IMR-90 (cell line): ENCODE measurements at places on chromosomes 2 and 18. TPM values are rescaled to one million over a fixed set of nuclear protein-coding genes. Genes with fewer than 3 reads are reported as not detected.

DNA sequence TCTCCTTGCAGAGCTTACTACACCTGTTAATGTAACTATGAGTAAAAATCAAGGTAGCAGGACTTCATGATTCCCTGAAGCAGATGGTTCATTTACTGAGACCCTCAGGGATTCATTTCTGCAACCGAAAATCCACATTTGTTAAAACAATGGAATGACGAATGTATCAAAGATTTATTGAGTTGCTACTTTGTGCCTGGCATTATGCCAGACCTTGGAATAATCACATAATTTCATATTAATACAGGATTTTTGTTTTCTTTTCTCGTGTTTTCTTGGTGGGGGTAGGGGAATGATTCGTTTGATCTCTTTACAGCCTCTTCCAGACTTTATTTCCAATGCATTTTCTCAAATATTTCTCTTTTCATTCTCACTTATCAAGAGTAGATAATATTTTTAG, 8.9 kb upstream of the KIF5C start:
- DNase-seq, result no peak

DNA sequence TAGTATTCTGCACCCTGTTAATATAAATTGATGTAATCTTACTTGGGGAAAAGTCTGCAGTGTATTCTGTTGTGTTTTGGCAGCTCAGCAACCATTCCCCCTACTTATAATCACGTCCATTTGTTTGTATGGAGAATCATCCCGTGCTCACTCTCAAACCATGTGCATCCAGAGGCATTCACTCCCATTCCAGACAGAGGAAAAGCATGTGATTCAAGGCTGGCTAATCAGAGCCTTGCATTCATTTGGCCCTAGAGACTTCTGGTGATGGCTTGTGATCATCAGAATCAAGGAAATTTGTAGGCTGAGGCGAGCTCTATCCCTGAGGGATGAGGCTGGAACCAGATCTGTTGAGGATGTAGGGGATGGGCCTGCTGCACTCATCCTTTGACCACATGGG, 5.1 kb upstream of the WIPF1 start:
- DNase-seq, result no peak

GRCh38 chr2:209694748-209695147, 76.9 kb upstream of the UNC80 start:
- no peak for DNase-seq

TRIM54 gene
- under 0.01 TPM in 1 of 2 replicates, not detected in the other for total RNA-seq

COL3A1 gene
- 408 and 411 TPM in 2 replicates for total RNA-seq

DNA sequence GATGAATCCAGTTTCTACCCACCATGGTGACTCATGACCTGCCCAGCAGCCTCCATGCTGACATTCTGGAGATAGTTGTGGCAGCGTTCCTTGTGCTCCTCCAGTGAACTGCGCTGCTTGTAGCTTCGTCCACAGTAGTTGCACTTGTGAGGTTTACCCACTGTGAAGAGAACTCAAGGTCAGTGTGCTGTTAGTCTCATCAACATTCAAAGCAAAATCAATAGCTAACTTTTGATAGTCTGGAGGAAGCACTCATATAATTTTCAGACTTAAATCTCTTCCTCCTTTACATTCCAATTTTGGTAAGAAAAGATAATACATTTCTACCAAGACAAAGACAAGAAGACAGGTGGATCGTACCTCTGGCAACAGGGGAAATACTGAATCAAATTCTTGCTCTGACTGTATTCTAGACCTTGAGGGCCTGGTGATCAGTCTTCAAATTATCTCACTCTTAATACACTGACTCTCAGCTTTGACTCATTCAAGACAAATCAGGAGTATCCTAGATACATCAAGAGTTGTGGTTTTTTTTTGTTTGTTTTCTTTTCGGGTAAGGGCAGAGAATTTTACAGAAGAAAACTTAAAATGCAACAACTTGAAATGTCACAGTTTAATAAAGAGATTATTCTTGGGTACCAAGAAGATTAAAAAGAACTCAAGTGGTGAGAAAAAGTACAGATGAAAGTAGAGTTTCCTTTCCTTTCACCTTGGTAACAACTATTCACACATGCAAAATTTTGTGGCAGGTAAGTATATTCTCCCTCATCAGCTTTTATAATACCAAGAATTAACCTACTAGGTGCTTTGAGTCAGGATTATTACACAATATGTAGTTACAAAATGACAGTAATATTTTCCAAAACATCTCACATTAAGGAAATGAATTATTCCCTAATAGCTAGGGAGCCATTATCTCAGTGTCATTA, 129.2 kb downstream of the IKZF2 start:
- peak; percentile 75 for DNase-seq

DNA sequence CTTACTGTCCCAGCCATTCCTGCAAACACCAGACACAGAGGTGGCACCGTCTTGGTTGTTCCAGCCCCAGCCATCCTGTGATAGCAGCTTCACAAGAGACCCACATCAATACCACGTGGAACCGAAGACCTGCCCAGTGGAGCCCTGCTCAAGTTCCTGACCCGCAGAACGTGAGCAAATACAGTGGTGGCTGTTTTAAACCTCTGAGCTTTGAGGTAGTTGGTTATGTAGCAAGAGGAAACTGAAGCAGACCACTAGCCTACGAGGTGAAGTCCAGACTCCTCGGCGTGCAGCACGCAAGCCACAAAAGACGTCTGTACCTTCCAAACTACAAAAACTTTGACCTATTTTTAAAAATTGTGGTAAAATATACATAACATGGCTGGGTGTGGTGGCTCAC, 96.1 kb upstream of the ODC1 start:
- DNase-seq, result no peak

ABCG8 gene
- not detected in 2 replicates for total RNA-seq

IL36G gene
- total RNA-seq, result not detected in 2 replicates

FARP2 gene
- total RNA-seq, result 30.8 and 38.6 TPM in 2 replicates

GRCh38 chr2:61045226-61045625, 20.4 kb upstream of the SANBR start:
- no peak for DNase-seq

GRCh38 chr2:85917887-85918795, 29.4 kb upstream of the ST3GAL5 start:
- no peak for DNase-seq

HNRNPA3 gene
- total RNA-seq, result 18.6 and 35.6 TPM in 2 replicates

- no peak for DNase-seq
These were observed 222.5 kb upstream of the SESTD1 start for GRCh38 chr2:179487010-179487731.

GRCh38 chr18:31774962-31775361, 14.3 kb upstream of the SLC25A52 start:
- DNase-seq, result no peak

GRCh38 chr2:169928463-169928864, 101.2 kb downstream of the UBR3 start:
- DNase-seq, result peak; percentile 63

DNA sequence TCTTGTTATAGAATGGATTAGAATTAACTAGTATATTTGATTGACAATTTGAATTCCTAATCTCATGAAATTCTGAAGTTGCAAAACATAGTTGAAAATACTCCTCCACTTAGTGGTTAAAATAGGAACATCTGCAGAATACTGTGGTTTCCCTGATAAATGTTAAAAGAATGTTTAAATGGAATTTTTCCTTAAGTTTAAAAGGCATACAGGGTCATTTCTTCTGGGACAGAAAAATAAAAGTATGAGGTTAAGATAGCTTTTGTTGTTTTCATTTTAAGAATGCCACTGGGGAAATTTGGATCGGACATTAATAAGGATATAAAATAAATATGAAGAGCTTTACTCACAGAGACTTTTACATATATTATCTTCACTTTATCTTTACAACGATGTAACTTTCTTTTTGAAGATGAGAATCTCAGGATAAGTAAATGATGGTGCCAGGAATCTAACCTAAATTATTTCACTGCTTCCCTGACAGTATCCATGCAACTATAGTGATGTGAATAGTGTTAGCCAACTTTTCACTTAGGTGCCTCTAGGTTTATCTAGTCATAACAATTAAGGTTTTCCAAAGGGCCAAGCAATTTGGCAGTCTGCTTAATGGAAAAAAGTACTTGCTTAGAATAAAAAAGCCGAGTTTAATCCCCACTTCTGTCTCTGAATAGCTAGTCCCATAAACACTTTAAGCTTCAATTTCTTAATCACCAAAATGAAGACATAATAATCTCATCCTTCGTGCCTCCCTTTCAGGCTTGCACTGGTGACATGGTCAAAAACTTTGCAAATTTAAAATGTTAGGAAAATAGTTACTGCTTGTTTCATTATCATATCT, 151.8 kb upstream of the STK17B start:
- DNase-seq, result peak; percentile 70

DNA sequence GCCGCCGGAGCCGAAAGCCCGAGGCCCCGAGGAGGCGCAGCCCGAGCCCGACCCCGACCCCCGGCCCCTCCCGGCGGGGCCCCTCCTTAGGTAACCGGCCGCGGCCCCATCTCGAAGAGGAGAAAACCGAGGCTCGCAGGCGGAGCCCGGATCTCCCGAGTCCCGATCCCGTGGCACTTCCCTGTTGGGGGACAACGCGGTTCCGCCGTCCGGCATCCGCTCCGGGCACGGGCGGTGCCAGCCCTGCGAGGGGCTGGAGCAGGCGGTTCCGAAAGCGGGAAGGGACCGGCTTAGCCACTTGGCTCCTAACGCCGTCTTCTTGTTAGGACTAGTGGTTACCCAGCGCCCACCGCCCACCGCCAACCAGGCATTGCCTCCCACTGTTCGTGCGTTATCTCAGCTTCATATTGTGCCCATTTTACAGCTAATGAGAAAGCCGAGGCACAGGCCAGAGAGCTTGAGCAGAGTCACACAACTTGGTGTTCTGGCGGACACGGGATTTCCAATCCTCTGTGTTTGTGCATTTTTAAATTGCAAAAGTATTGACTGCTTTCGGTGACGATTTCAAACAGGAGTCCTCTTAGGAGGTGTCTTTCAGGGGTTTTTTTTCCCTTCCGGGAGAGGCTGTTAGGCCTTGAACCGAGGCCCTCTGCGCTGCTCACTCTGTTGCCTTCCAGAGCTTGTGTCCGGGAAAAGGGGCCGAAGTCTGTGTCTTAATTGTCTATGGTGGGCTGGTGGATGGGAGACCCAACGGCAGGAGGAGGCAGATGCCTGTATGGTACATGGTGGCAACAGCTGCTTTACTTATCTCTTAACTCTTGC, 562 bp downstream of the CENPA start:
- no peak for DNase-seq

COL6A3 gene
- total RNA-seq, result 1,501 and 1,855 TPM in 2 replicates

DNA sequence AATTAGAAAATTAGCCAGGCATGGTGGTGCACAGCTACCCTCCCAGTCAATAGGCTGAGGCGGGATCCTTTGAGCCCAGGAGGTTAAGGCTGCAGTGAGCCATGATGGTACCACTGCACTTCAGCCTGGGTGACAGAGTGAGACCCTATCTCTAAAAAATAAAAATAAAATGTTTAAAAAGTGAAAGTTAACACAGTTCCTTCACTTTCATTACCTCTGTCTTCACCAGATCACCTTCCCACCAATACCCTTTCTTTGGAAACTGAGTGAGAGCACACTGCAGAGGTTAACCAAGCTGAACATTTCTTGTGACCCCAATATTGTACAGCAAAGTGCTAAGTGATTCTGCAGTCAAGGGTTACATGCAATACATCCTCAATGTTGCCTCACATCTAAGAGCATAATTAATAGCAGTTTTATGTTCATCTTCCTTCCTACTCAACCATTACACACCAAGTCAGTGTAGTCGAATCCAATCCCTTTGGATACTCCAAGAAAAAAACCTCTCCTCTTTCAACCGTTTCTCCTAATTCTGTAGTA, 1.7 kb downstream of the L3MBTL4 start:
- no peak for DNase-seq

- DNase-seq, result no peak
These were observed 509.9 kb upstream of the VRK2 start for GRCh38 chr2:57536535-57537231.

GRCh38 chr2:130920415-130921163, 83.9 kb downstream of the ARHGEF4 start:
- DNase-seq, result peak; percentile 64

DNA sequence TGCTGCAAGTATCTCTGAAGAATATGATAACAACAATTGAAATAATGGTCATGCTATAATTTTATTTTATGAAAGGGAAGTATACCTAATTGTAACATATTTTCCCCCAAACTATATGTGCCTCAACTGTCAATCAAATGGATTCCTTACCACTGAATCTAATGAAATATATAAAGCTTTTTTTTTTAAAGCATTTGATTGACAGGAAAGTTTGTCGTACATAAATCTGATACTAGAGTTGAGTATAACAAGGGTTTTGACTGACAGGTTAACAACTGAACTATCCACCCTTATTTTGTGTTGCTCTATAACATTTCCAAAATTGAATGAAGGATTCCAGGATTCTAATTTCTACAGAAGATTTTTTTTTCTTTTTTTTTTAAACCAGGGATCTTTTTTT, 1333.3 kb upstream of the SLC39A10 start:
- DNase-seq, result no peak

DNA sequence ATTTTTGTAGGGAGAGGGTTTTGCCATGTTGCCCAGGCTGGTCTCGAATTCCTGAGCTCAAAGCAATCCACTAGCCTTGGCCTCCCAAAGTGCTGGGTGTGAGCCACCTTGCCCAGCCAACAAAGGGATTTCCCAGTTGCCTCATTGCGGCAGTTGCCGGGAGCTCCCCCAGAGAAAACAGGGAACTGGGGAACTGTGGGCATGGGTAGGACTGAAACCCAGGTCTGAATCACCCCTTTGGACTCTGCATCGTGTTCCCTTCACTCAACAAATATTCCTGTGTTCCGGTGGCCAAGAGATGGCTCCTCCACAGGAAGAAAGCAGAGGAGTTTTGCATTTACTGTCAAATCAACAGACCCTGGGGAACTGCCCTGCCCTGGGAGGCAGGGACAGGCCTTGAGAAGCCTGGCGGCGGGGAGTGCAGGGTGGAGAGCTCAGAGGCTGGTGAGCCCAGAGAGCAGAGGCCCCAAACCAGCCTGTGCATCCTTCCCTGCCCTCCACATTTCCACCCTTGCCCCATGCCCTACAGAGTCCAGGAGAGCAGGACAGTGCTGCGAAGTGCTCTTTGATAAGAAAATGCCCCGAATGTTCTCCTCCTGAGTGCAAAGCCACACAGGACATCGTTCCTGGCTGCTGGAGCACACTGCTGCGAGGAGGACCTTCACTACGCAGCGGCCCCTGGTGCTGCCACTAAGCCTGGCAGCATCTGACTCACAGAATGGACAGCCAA, 24.9 kb downstream of the MYO7B start:
- no peak for DNase-seq

GRCh38 chr2:74381751-74382150, 1.6 kb upstream of the DCTN1 start:
- no peak for DNase-seq

SPIRE1 gene
- total RNA-seq, result 28.3 and 31.4 TPM in 2 replicates

DNA sequence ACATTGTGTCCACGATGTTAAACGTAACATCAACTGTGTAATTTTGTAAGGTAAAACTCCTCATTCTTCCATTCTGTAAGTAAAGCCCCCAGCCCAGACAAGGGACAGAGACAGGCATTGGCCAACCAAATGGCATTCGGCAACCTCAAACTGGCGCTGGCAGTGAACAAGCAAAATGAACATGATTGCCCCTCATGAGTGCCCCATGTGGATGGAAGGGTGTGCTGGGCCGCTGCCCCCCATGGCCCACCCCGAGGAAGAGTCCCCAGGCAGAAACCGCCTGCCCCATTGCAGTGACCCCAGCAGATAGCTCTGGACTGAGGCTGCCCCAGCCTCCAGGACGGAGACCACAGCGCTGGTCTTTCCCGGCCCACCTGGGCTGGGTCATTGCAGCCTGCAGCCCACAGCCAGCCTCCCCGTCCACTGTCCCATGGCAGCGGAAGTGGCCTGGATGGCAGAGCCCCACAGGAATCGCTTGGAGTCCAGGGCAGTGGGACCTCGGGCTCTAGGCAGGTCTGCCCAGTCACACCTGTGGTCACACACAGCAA, 220.2 kb downstream of the HDAC4 start:
- no peak for DNase-seq
